Stimulated activated CD4-positive, alpha-beta T cell treated with anti-CD3 and anti-CD28 coated beads, Interleukin-1b, Interleukin-23, amount 100 ng/mL, for 4 hours (primary cell): ENCODE measurements at places on chromosomes 4 and X.

DNA sequence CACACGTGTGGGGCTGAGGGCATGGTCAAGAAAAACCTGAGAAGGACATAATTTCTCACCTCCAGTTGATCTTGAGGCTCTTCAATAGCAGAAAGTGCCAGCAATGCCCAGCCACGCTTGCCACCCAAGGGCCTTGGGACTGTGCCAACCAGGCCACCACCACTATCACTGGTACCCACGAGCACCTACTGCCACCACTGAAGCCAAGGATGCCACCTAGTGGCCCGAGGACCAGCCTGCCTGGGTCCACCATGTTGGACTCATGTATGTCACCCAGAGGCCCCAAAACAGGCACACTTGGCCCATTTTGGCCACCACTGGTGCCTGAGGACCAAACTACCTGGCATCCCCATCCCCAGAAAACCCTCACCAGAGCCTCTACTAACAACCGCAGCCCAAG, 191.8 kb downstream of the ADAM29 start:
- no peak for DNase-seq

GRCh38 chr4:40196272-40196671, 559 bp upstream of the RHOH start:
- DNase-seq, result no peak

DNA sequence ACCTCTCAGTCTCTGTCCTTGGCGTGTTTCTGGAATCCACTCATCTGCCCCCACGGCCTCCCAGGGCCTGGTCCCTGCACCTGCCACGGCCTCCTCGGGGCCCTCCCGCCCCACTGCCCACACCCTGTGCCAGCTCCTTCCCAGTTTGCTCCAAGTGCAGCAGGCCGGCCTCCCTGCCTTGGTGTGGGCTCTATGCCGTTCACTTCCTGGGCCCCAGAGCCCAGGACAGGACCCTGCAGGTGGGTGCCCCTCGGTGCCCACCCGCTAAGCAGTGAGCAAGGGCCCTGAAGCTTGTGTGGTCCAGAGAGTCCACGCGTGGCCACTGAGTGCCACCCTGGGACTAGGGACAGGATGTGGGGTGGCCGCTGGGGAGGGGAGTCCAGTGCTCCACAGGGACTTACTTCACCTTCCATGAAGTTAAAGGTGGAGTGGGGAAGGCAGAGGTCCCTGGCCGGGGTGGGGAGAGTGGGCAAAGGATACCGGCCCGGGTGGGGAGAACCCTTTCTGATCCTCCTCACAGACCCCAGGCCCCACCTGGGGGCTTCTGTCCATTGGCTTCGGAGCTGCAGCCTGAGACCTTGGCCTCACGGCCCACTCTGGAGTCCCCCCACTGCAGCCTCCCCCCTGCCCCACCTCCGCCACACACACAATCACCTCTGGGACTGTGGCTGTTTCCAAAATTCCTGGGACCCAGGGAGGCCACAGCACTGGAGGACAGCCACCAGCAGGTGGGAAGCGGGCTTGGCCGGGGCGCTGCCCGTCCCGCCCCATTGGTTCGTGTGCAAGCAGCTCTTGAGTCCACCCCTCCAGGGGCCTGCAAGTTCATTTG, 60.0 kb upstream of the NKX1-1 start:
- no peak for DNase-seq

DNA sequence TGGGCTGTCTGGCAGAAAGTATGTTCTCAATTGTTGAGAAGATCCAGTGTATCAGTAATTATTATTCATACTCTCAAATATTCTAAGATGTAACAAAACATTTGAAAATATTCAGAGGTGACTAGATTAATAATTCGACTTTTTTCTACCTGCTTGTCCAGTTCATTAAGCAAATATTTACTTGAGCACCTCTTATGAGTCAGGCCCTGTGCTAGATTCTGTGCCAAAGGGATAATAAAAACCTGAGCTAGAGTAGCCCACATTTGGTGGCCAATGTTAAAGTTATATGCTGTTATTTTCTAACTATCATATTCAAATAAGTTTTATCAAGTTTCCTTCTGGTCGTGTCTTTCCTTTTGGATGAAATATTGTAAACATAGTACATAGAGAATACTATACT, 58.5 kb downstream of the ARHGAP10 start:
- no peak for DNase-seq

DNA sequence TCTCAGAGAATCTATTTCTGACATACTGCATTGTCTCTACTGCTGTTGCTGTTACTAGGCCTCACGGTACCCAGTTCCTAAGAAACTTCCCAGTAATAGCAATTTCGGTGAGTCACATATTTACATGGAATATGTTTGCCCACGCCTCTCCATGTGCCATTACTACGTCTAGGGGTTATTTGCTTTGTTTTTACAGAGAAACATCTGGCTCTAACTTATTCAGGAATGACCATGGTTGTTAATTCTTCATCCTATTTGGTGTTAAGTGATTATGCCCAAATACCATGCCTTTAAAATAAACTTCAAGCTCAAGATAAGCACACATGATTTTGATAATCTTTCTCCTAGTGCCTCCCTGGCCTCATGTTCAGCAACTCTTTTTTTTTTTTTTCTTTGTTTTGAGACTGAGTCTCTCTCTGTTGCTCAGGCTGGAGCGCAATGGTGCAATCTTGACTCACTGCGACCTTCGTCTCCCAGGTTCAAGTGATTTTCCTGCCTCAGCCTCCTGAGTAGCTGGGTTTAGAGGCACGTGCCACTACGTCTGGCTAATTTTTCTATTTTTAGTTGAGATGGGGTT, 101.0 kb upstream of the HS3ST1 start:
- DNase-seq, result no peak

DNA sequence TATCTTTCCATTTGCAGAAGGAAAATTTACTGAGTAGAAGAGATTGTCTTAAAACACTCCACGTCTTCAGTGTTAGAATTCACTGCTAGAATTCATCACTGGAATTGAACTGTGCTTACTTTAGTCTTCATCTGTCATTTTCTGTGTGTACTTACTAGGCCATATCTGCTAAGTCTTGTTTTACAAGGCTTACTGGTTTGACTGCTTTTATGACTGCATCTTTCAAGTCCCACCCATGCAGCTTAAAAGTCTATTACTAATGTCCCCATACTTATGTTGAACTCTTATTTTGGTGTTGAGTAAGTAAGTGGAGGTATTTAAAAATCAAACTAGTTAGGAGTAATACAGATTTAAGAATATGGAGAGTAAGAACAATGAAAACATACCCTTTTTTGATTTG, 14.6 kb downstream of the CLCN3 start:
- no peak for DNase-seq

GRCh38 chr4:127856196-127856812, 24.4 kb upstream of the PLK4 start:
- DNase-seq, result no peak

- no peak for DNase-seq
Measured at GRCh38 chr4:6334203-6334887, 64.7 kb downstream of the WFS1 start.

DNA sequence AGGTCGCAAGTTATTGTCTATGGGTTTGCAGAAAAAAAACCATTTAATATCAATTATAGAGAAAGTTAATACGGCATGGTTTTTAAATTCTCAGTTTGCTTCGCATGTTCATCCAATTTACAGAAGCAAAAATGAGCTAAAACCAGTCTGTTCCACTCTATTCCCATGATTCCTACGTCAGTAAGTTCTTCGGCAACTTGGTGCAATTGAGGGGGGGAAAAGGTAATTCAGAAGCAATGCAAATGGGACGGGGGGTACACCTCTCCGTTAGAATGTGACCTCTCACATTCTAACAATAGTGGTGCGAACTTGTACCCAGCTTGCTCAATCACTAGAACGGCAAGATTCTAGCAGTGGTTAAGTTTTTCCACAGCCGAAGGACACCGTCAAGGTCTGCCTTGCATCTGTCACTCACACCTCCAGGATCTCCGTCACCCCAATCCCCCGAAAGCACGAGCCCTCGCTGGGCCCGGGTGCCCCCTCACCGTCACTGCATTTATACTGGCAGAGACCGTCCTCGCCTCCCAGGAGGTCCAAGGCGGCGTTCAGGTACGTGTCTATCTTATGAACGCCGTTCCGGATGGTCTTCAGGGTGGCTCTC, 653 bp downstream of the PLA2G12A start:
- no peak for DNase-seq

GRCh38 chr4:177809791-177810190, 367.6 kb upstream of the AGA start:
- DNase-seq, result no peak

DNA sequence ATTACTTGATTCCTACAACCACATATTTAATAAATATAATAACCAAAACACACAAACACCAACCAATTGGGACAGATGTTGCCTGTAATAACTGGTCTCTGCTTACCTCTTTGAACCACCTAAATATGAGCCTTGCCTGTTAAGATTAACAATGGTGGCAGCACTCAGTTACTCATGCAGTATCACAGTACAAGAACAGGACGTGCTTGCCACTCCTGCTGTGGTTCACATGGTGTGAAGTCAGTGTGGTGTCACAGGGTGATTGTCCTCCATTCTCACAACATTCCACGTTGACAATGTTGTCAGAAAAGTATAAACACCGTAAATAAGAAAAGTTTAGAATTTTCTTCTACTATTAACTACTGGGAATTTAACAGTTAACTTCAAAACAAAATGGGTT, 365.0 kb downstream of the PPP3CA start:
- no peak for DNase-seq

- DNase-seq, result no peak
Measured at GRCh38 chr4:95250544-95251137, 298.1 kb downstream of the UNC5C start.

GRCh38 chr4:154478128-154478527, 13.5 kb downstream of the DCHS2 start:
- DNase-seq, result no peak

DNA sequence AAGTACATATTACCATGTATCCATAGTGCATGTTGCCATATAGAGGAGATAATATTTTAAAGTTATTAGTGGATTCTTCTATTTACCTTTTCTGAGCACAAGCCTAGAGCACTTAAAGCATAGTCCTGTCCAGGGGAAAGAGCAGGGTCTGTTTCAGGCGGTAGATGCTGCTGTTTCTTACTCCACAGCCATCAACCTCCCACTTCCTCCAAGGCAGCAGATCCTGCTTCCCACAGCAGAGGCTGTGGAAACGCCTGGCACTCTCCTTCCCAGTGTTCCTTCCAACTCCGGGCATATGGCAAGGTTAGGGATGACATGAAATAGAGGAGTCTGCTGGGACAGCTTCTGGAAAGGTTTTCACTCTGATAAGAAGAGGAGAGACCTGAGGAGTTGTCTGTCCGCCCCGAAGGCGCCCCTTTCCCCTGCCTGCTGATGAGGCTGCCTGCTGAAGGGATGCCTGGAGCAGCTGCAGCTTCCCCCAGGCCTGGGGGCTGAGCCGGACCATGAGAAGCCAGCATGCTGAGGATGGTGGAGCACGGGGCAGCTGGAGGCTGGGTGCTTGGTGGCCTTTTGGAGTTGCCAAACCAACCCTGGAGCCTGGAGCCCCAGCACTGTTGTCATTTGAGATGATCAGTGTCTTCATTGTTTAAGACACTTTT, 43.9 kb upstream of the SLC25A4 start:
- DNase-seq, result no peak

DNA sequence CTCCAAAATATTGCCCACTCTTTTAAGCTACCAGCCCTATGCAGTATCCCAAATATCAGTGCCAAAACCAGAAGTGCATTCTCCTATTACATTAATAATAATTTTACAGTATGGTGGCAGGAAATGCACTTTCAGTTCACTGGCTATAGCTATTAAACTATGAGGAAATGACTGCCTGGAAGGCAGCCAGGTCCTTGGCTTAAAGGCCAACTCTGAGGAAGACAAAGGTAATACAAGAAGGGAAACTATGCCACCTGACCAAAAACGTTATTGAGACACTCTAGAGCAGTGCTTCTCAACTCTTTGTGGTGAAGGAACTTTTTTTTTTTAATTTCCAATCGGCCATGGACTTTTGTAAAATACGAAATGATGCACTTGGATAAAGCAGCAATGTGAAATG, 133.6 kb upstream of the VAMP7 start:
- DNase-seq, result no peak

DNA sequence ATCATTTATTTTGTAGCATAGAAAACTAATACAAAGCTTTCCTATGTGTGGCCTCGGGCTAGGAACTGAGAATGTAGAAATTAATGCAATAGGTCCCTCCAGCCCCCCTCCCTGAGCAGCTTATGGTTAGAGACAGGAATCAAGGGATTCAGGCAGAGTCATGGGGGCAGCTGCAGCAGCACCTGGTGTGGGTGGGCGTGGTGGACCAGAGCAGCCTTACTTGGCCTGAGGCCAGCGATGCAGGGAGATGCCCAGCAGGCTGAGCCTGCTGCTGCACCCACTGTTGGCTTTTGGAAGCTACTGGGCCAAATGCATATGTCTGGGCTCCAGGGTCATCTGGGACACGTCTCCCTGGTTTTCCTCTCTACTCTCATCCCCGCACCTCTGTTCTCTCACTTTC, 74.0 kb downstream of the STK32B start:
- DNase-seq, result no peak

- no peak for DNase-seq
Measured at GRCh38 chr4:41339812-41340809, 83.4 kb downstream of the UCHL1 start.

DNA sequence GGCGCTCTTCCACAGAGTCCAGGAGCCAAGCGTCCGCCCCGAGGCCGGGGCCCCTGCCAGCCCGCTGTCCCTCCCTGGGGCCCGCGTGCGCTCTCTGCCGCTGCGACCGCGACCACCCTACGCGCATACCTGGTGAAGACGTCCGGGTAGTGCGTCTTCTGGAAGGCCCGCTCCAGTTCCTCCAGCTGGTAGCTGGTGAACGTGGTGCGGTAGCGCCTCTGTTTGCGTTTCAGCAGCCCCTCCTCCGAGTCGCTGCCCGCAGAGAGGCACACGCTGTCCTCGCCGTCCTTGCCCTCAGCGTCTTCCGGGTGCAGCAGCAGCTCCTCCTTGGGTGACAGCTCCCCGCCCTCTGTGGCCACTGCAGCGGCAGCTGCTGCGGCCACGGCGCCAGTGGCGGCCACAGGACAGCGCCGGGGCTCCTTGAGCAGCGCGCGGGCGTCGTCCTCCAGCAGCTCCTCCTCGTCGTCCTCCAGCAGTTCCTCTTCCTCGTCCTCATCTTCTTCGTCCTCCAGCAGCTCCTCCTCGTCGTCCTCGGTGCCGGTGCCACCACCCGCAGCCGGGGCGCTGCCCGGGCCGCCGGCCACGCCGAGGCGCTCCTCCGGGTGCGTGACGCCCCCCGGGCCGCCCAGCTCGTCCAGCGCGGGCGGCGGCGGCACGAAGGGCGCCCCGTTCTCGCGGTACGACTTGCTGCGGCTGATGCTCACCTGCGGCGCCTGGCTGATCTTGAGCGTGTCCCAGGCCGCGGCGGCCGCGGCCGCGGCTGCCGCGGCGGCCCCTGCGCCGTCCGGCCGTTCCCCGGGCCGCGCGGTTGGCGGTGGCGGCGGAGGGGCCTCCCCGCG, 2.8 kb downstream of the ARX start:
- DNase-seq, result no peak
